ENCODE measurements at places on chromosomes 3 and 15.

DNA sequence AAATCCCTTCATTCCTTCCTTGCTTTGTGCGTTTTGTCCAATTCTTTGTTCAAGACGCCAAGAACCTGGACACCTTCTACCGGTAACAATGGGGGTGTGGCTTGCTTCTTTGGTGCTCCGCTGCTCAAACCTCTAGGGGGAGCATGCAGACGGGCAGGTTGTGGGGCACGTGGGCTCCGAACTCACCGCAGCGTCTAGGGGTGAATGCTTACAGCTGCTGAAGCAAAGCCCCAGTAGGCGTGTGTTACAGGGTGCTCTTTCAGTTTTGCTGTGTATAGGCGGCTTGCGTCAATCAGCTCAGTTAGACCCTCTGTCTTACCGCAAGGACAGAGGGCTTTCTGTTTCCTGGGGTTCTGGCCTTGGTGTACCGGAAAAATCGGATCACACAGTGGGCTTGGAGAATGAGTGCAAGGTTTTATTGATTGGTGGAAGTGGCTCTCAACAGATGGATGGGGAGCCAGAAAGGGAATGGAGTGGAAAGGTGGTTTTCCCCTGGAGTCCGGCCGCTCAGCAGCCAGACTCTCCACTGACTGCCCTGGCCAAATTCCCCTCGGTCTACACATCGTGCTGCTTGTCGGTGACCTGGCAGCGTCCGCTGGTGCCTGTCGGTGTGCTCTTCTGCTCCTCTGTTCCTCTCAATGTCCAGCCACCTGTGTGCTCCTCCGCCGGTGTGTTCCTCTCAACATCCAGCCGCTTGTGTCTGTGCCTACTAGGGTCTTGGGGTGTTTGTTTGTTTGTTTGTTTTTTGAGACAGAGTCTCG, 1.2 kb upstream of the LRRC34 start:
- DNase-seq, result no peak

- DNase-seq, result peak; percentile 47
Measured at GRCh38 chr3:152835601-152836102, 721 bp downstream of the P2RY1 start.

DNA sequence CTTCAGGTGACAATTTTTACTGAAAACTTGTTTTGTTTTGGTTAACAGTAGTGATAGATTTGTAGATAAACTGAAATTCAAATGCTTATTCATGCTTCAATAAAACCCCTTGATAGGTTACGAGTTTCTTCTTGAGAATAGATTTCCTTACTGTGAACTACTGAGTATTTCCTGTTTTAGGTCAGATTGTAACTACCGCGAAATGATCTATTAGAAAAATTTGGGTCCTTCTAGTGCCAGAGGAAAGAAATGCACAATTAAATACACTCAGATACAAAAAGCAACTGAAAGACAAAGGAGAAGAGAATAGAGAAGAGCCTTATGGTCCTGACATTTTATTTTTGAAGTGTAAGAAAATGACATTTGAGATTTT, 251.7 kb upstream of the TBL1XR1 start:
- no peak for DNase-seq

- DNase-seq, result no peak
Measured at GRCh38 chr15:72195101-72195511, 2.5 kb downstream of the GRAMD2A start.

GRCh38 chr3:194205675-194206133, 69.8 kb downstream of the HES1 start:
- DNase-seq, result no peak

DNA sequence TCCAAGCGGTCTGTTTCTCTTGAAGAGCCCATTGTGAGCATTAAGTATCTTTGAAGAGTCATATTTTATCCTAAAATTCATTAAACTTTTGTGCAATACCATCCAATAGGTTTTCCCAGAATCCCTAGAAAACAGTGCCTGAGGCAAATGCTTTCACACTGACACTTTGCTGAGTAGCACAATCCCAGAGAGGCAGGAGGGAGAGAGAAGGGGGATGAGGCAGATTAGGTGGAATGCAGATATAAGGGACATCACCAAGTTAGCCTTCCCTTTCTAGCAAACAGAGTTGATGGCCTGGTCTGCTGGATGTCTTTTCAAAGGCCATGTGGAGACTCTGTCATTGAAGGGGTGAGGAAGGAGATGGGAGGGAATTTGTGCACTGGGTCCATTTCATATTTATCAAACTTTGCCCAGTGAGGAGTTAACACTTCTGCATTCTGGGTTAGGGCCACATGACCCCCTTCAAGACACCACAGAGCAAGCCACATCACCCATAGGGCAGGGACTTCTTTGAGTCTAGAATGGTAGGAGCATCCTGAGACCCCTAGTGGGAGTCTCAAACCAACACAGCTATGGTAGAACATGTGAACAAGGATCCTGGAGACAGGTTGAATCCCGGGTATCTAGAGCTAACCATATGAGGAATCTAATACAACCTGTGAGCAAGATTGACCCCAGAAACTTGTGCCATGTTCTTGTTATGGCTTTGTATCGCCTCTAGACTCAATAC, 32.0 kb upstream of the SEMA6D start:
- DNase-seq, result no peak

DNA sequence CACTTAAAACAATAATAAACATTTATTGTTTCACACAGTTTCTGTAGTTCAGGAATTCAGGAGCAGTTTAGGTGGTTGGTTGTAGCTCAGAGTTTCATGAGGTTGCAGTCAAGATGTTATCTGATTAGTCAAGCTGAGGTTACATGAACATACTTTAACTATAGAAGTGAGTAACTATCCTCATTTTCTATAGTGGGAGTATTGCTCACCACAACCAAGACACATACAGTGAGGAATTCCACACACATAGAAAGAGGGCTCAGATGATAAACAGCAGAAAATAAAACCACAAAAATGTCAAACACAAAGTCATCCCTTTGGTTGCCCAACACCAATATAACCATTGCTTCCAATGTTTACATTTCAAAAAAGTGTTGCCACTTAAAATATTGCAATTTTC, 13.6 kb downstream of the SCN11A start:
- no peak for DNase-seq

DNA sequence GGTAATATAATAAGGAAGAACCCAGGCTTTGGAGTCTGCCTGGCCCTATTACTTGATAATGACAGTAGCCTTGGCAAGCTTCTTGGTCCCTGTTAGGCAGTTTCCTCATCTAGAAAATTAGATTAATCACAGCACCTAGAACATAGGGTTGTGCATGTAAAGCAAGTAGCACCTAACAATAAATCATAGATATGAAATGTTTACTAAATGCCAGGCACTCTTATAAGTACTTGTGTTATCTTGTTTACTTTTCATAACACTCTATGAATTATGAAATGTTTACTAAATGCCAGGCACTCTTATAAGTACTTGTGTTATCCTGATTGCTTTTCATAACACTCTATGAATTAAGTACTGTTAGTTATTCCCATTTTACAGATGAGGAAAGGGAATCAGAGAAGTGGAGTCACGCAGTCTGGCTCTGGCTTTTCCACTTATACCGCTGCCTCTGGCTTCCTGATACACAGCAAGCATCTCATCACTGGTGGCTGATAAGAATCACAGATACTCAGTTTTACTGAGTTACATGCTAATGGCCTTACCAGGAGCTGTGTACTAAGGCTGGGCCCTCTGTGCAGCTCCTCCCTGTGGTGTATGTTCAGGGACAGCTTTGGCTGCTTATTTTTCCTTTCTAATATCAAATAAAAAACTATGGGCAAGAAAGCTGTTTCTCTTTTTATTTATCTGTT, 123.4 kb downstream of the FEZF2 start:
- no peak for DNase-seq

- no peak for DNase-seq
Measured at GRCh38 chr15:57370929-57371328, 5.4 kb upstream of the CGNL1 start.

- no peak for DNase-seq
Measured at GRCh38 chr3:82012775-82013174, 251.3 kb upstream of the GBE1 start.

DNA sequence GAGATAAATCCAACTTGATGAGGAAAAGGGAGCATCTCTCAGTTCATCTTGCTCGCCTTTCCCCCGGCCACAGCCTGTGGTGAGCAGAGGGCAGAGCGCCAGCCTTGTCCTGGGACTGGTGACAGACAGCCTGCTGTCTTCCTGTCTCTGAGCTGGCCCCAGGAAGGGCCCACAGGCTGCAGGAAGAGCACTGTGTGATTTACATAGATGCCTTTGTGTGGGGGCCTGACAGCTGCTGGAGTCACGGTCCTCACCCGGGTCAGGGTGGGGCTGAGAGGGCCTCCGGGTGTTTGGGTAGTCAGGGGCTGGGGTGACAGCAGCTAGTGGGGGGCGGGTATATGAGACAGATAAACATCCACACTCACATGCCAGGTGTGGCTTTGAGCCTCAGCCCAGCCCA, 29.3 kb downstream of the PLA2G4D start:
- no peak for DNase-seq

- peak; percentile 64 for DNase-seq
Measured at GRCh38 chr3:119293871-119294695, at the start of gene ARHGAP31. ARHGAP31 (plus strand) TSS chr3:119294383; CDS start chr3:119294905, 522 bp downstream.

GRCh38 chr15:63030101-63030551, 12.4 kb upstream of the TPM1 start:
- DNase-seq, result no peak

DNA sequence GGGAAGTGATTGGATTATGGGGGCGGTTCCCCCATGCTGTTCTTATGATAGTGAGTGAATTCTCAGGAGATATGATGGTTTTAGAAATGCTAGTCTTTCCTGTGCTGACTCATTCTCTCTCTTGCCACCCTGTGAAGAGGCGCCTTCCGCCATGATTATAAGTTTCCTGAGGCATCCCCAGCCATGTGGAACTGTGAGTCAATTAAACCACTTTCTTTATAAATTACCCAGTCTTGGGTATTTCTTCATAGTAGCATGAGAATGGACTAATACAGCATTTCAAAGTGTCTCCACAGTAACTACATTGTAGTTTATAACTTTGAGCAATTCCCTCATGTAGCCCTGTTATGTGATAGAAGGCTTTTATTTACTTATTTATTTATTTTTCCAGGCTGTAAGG, 128.8 kb upstream of the CHRNA7 start:
- DNase-seq, result no peak

DNA sequence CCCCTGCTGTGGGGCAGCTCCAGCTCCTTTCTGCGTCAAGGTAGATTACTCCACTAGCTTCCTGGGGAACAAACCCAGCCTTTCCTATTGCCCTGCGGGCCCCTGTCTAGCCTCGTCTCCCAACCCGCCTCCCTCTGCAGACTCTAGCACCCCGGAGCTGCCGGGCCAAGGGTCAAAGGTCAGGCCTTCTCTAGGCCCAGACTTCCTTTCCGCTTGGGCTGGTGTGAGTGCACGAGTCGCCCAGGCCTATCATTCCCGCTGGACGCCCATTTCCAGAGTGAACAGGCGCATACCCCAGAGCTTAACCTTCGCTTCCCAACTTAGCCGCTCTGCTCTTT, 11.6 kb upstream of the ONECUT1 start:
- DNase-seq, result no peak

- DNase-seq, result no peak
Measured at GRCh38 chr15:100873029-100873677, 6.5 kb upstream of the ALDH1A3 start.

DNA sequence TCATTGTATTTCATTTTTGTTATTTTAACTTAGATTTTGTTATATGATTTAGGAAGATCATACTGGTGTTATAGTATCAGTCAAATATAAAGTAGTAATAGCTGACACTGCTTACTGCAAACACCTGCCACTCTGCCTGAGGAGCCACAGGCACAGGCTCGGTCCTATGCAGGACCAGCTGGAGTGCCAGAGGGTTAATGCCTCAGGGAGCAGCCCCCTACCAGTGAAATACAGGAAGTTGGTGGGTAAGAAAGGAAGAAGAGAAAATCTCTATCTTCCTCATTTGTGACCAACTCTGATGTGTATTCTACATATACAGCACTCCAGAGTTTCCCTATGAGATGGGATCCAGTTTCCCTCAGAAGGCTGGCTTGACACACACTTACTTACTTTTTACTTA, 593.3 kb downstream of the UNC13C start:
- no peak for DNase-seq

- DNase-seq, result no peak
Measured at GRCh38 chr3:53235545-53235944, 20.3 kb downstream of the TKT start.

GRCh38 chr15:82393671-82394070, 35.9 kb upstream of the GOLGA6L9 start:
- DNase-seq, result no peak

- DNase-seq, result peak; percentile 53
Measured at GRCh38 chr3:58009749-58010535, 1.7 kb downstream of the FLNB start.

- no peak for DNase-seq
Measured at GRCh38 chr3:9682096-9682495, 21.5 kb upstream of the CPNE9 start.

- no peak for DNase-seq
Measured at GRCh38 chr15:25801586-25802284, 61.4 kb downstream of the ATP10A start.

DNA sequence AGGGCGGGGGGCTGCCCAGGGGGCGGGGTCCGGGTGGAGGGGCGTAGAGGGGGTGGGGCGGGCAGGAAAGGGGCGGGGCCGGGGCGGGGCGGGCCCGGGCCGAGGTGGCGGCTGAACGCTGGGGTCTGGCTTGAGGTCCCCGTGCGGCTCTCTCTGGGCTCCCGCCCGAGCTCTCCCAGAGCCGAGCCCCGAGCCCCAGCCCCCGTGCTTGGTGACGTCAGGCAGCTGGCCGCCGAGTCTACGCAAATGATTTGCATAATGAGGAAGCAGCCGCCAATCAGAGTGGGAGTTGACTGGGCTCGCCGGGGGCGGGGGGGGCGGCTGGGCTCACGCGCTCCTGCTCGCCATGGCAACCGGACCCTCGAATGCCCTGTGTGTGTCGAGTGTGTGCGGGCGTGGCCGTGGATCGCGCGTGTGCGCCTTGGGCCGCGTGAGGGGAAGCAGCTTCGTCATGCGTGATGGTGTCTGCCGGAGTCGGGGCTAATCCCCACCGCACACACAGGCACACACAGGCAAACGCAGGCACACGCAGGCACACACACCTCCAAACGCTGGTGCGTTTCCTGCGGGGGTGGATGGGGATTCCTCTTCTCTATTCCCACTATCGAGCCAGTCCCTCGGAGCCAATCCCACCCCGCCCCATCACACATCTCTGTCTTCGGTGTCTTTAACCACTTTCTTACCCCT, at the start of gene CELF6:
TSS of gene CELF6 (minus strand) at position 173 of the 687 bp plus-strand sequence. CDS start 283 bp downstream, outside the sequence.
- peak; percentile 77 for DNase-seq

- DNase-seq, result no peak
Measured at GRCh38 chr15:48565560-48566482, 79.7 kb downstream of the FBN1 start.

- DNase-seq, result no peak
Measured at GRCh38 chr3:188553569-188553968, 399.6 kb downstream of the LPP start.

DNA sequence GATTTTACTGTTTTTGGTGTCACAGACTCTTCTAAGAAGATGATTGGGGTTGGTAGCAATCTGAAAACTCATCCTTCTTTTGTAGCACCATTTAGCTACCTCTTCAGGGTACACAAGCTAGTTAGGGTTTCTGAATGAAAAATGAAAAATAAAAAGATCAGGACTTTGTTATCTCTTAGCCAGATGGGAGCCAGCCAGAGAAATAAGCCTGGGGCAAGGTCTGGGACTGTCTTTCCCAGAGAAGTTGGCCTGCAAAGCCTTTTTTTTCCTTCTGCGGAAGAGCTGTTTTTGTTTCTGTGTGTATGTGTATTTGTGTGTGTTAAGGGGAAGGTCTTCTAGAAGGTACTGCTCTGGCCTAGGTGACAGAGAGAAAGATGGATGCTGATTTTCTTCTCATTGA, 150.7 kb upstream of the AGTR1 start:
- DNase-seq, result no peak

GRCh38 chr15:38678281-38678680, 113.7 kb upstream of the RASGRP1 start:
- no peak for DNase-seq

- no peak for DNase-seq
Measured at GRCh38 chr3:103499967-103500366, 1065.2 kb downstream of the ZPLD1 start.
